ENCODE measurements at places on chromosomes 7 and 10.

- peak; percentile 32 for DNase-seq
Observed at GRCh38 chr7:151039850-151040548, 8.3 kb upstream of the ASIC3 start.

DNA sequence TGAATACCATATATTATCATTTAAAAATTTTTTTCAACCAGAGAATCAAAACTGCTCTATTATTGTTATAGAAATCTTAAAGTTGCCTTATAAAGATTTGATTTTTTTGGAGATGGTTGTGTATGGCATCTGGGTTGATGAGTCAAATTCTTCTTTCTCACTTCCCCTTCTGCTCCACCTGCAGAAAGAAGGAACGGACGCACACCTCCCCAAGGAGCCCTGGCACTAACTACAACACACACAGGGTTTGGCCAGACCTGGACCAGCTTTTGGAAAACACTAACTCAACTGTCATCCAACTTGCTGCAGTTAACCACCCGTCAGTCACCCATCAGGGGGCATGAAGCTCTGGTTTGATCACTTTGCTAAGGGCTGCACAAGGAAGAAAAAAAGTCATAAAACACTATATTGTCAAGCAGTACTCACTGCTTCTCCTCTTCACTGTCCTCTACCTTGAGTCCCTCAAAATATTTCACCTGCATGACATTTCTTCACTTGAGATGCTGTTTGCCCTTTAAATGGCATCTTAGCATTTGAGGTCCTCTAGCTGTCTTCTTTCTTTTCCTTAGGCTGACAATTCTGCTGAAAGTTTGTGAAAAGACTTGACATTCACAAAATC, 266.7 kb upstream of the PHF14 start:
- no peak for DNase-seq

DNA sequence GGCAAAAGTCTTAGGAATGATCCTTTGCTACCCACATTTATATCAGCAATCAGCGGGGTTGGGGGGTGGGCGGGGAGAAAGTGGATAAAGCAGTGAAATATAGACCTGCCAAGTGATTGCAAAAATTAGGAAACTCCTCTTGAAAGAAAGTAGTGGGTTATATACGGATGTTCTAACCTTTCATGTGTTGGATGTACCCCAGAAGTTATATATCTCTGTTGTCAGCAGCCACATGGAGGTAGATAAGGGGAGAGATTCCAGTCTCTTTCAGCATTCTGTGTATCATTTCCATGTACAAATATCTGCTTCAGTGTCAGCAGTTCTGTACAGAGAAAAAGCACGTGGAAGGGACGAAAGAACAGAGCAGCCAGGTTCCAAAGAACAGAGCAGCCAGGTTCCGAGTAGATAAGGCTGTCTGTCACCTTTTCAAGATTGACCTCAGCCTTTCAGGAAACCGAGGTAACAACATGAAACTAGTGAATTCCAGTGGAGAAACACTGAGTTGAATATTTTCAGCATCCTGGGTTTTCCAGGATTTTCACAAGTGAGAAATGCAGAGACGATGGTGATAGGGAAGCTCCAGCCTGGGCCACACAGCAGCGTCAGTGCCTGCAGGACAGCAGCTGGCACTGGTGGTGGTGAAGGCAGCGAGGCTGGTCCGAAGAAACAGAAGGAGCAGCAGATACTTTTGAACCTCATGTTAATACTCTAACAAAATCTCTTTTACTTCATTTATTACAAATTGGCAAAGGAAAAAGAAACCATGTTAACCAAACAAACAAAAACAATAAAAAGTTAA, 212.3 kb downstream of the C7orf25 start:
- no peak for DNase-seq

DNA sequence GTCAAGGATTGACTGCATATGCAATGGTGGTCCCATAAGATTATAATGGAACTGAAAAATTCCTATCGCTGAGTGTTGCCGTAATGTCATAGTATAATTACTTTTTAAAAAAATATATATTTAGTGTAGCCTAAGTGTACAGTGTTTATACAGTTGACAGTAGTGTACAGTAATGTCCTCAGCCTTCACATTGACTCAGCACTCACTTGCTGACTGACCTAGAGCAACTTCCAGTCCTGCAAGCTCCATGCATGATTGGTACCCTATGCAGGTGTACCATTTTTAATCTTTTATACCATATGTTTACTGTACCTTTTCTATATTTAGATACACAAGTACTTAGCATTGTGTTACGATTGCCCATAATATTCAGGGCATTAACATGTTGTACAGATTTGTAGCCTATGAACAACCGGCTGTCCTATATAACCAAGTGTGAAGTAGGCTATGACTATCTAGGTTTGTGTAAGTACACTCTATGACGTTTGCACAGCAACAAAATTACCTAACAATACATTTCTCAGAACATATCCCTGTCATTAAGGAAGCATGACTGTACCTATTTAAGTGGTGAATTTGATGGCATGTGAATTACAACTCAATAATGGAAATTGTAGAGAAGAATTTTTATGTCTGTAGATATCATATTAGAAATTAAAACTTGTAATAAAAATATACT, 40.9 kb downstream of the CCNY start:
- peak; percentile 44 for DNase-seq

GRCh38 chr10:100895346-100895745, 17.4 kb upstream of the SLF2 start:
- no peak for DNase-seq

DNA sequence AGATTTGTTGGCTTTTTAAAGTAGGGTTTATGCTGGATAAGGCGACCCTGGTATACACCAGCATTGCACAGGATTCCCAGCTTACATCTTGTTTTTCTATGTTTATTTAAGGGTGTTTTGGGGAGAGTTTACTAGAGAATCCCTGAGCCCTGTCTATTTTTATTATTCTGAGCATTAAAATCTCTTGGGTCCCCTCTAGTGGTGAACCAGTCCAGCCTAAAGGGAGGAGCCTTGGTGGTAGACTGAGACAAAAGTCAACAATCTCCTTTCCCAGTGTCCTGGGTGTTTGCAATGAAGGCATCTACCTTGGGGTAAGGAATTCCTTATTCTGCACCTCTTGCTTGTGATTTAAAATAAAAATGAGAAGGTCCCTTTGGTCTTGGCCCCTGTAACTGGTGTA, 38.2 kb downstream of the ANTXRL start:
- DNase-seq, result peak; percentile 39
